Fibroblast of skin of right biceps (primary cell): ENCODE measurements at places on chromosomes 3 and 15.

DNA sequence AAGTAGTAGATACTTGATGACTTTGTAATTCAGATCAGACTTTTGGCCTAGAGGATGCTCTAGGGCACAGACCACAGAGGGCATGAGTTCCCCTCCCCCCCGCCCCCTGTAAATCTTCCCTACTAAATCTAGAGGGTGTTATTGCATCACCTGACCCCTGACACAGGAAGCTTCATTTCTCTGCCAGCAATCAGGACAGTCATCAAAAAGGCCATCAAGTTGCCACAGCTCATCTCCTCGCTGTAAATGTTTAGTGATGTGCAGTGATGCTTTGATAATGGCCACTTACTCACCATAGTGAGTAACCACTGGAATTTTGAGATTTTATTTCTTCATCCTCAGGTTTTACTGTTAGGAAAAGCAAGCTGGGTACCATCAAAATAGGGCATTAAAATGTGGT, 289.2 kb upstream of the CHRM5 start:
- DNase-seq = peak; percentile 9

- peak; percentile 89 for DNase-seq
These were observed 82.8 kb downstream of the DUT start for GRCh38 chr15:48414015-48414414.

DNA sequence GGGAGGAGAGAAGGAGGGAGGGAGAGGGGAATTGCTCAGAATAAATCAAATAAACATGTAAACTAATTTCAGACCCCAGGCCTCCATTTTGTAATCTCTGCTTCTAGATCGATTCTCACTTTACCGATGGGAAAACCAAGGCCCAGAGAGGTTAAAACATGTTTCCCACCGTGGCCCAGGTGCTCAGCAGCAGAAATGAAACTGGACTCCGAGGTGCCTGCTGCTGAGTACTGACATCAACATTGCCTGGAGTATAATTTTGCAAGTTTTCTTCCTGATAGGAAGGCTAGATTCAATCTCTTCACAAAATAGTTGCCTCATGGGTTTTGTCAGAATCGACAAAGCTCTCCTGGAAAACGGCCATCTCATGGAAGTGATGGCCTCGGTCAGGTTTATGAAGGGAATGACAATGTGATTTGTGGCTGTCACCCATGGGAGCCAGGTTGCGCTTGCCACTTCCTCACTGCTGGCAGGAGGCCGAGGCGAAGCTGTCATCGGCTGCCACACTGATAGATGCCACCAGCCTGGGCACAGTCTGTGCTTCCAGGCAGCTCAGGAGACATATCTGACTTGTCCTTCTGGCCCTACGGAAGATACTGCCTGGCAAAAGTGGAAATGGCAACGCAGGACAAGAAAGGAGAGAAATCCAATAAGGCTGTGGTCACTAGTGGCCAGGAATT, 133.1 kb upstream of the LRRN1 start:
- no peak for DNase-seq

GRCh38 chr15:99211926-99212325, 37.5 kb downstream of the TTC23 start:
- DNase-seq = peak; percentile 4

GRCh38 chr3:42647821-42648459, 5.6 kb upstream of the ZBTB47 start:
- no peak for DNase-seq

- DNase-seq = peak; percentile 6
These were observed 209.5 kb downstream of the MAGI1 start for GRCh38 chr3:65829228-65829627.

DNA sequence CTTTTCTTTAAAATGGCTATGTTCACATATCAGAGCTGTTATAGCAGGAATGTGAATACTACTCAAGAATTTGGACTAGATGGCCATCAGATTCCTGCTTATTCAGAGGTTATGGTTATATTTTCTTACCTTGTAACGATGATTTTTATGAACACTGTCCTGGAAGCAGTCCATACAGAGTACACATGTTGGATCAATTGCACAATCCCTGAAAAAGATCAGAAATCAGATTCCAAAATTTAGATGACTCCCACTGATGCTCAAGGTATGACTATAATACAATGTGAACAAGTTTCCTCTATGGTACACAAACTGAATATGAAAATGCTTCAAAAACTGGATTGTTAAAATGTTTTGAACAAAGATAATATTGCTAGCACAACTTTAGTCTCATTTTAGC, 23.3 kb downstream of the UBR1 start:
- no peak for DNase-seq

DNA sequence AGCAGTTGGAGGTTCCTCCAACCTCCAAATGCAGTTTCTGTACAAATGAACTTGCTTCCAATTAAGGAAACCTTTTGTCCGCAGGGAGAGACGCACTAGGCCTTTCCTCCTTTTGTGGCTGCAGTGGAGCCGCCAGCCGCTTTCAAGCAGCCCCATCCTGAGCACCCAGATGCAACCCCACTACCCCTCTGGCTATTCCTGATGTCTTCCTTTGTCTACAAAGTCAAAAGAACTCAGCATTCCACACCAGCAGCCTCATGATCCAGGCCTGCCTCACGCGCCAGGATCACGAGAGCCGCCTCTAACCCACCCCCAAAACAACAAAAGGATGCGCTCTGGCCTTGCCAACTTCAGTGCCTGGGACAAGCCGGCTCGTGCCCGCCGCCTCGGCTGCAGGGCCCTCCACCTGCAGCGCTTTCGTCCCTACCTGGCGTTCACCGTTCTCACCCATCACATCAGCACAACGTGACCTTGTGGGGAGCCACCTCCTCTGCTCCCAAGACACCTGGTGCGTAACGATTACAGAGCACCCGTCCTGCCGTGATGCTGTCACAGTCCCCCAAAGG, 48.2 kb upstream of the MUC4 start:
- no peak for DNase-seq

- DNase-seq = no peak
These were observed 31.4 kb upstream of the DUSP7 start for GRCh38 chr3:52087731-52088130.

DNA sequence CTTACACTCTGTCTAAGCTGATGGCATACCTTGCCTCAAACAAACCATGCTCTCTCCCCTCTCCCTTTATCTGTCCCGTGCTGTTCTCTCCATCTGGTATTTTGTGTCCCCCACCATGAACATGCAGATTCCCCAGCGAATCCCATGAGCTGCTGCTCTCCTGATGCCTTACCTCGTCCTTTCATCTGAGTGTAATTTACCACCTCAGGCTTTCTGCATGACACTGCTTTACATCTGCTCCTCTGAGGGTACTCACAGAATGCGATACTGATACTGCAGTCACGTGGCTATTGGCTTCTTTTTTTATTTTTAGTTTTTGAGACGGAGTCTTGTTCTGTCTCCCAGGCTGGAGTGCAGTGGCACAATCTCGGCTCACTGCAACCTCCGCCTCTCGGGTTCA, 341.7 kb downstream of the PTPRG start:
- no peak for DNase-seq

DNA sequence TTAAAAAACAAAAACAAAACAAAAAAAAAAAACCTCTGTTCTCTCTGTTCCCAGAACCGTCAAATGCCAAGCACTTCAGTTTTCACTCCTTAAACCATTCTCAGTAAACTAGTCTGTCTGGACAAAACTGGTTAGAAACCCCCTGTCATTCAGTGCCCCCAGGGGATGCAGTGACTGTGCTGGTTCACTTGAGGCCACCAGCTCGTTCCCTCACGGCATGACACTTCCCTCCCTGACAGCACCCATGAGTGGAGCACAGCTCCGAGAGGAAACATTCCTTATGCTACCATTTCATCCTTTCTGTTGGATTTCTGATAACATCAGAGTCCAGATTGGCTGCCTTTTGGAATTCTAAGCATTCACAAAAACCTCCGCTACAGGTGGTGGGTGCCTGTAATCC, 244.0 kb upstream of the TPM1 start:
- DNase-seq = no peak

DNA sequence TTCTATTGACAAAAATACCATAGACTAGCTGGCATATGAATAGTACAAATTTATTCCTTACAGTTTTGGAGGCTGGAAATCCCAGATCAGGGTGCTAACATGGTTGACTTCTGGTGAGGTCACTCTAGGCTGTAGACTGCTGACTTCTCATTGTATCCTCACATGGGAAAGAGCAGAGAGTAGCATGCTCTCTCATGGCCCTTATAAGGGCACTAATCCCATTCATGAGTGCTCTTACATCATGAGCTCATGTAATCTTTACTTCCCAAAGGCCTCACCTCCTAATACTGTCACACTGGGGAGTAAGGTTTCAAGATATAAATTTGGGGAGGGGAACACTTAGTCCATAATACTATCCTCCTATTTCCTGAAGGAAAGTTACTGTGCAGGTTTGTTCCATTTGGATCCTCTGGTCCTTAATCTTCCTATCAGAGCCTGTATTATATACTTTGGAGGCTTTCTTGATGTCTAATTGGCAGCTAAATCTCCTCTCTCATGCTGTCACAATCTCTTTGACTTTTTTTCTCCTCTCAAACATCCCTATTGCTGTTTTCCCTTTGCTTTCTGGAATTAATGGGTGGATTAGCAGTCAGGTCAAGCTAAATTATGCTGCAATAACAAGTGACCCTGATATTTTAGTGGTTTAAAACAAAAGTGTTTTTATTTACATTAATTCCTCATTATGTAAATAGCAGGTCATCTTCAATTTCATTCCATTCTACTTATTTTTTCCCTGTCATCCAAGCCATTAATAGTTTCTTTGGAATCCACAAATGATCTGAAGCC, 23.1 kb upstream of the LEKR1 start:
- no peak for DNase-seq

DNA sequence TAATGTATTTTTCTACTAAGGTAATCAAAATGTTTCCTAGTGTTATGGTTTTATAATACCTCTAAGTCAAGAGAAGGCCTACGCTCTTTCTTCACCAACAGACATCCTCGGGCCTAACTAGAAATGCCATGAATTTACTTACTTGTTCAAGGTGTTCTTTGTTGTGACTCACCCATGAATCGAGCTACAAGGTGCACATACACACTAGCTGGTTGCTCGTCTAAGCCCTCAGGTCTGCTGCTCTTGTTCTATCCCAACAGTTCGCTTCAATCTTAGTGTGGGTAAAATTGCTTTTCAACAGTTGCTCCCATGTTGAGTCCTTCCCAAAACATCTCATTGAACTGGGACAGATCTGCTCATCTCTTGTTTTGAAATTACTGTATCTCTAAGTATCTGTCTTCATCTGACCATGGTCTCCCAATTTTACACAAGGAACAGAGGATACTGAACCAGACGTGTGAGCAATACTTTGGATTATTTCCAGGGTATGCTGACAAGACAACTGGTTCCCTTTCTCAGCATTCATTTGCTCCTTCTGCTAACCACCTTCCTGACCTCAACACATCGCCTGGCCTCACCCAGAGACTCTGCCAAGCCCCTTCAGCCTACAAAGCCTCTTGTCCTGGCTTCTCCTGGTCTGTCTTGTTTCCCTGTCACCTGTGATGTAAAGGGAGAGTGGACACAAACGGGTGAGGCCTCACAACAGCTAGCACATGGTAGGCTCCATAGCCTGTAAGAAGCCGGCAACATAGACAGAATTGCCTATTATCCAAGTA, 84.2 kb downstream of the NEDD4 start:
- peak; percentile 85 for DNase-seq

DNA sequence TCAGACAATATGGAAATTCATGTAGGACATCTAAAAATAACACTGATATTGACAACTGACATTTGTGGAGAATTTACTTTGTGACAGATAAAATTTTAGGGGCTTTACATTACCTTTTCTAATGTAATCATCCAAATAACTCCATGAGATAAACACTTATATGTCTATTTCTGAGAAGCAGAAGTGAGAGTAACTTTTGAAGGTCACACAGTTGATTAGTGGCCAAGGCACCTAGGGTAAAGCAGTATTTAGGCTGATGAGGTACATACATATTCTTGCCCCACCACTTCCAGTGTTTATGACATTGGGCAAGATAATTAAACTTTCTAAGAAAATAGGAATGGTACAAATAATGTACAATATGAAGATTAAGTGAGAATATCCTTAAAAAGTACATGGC, 248.4 kb downstream of the CPNE4 start:
- no peak for DNase-seq

- DNase-seq = no peak
These were observed 63.7 kb downstream of the PRICKLE2 start for GRCh38 chr3:64161481-64161952.
